ENCODE measurements at places on chromosomes 12 and 14.

GRCh38 chr12:128810182-128811127 lies 13.3 kb downstream of the SLC15A4 start:
- DNase-seq: no peak

DNA sequence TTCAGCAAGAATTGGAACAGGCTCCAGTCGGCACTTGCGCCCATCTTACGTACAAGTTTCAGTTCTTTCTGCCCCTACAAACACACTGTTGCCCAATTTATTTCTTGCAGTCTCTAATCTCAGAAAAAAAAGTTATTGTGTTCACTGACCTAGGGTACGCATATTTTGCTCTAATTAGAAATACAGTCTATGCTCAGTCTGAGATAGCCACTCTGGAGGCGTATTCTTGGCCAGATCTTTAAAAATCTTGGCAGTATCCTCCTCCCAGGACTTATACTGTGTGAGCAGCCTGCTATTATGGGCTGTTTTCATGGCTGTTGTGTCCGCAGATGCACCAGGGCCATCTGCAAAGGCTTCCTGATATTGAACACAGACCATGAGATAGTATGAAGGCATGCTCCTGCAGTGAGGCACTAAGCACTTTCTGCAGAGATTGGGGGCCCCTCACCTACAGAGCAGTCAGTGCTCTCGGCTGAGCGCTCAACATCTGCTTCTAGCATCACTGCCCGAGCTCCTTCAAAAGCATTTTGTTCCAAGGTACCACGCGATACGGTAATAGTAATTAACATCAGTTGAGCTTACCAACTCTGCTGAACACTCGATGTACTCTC lies 57.9 kb downstream of the PPM1H start:
- DNase-seq: no peak

DNA sequence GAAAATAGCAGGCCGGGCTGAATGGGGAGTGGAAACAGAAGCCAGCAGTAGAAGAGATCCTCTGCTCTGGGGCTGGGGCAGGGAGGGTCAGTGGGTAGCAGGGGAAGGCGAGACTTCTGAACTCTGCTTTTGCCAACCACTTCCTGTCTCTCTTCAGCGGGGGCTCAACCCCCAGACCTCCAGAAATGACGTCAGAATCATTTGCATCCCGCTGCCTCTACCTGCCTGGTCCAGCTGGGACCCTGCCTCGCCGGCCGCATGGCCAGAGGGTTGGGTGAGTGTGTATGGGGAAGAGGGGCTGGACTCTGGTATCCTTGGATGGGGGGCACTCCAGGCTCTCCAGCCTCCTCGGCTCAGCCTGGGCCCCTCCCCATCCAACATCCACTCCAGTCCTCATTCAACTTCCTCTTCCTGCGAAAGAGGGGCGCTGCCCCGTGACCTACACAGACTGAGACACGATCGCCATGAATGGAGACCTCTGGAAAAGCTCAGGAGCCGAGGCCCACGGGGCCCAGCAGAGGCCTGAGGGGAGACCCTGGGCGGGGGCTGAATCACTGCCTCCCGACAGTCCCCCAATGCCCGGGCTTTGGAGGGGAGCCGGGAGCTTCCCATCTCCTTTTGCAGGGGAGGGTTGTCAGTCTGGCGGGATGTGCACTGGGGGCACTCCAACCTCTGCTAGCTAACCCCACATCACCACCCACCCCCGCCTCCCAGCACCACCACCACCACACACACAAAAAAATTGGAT lies 458 bp upstream of the HOXC4 start:
- DNase-seq: no peak

GRCh38 chr12:78081590-78082314 lies 251.1 kb downstream of the NAV3 start:
- no peak for DNase-seq

DNA sequence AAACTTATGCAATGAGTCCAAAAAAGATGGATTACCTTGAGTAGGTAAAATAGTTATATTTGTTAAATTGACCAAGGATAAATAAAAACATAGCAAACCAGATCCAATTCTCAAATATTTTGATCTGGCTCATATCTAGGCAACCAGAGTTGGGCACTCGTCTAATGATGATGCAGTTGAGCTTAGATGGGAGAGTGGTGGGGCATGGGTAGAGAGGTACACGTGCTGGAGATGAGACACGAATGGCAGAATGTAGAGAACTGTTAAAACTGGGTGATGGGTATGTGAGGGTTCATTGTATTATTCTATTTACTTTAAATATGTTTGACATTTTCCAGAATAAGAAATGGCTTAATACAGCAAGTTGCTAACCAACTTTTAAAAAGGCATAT lies 7.6 kb upstream of the RNF34 start:
- no peak for DNase-seq

- DNase-seq: no peak
Measured at GRCh38 chr12:26162905-26163304, 32.5 kb upstream of the SSPN start.

GRCh38 chr12:51887476-51888315 lies at the start of gene ANKRD33:
Gene ANKRD33, plus strand, starts transcription at chr12:51888103. Its CDS starts 84 bp downstream, at chr12:51888187.
- DNase-seq: no peak

- DNase-seq: no peak
Measured at GRCh38 chr12:10025236-10025635, 5.2 kb upstream of the CLEC9A start.

Measured in 8988T (cell line).